ENCODE measurements at places on chromosomes 4 and X. TPM values are rescaled to one million over a fixed set of nuclear protein-coding genes. Genes with fewer than 3 reads are reported as not detected.

CYTL1 gene
- total RNA-seq, result not detected

NR3C2 gene
- total RNA-seq, result 46.0 TPM

MGAT4D gene
- not detected for total RNA-seq

POLN gene
- total RNA-seq, result 4.4 TPM

SFRP2 gene
- total RNA-seq, result not detected

ZDHHC15 gene
- total RNA-seq, result 0.47 TPM

RTL9 gene
- total RNA-seq, result not detected

IQCM gene
- not detected for total RNA-seq

H2AZ1 gene
- 157 TPM for total RNA-seq

TCEAL5 gene
- total RNA-seq, result not detected

ETDB gene
- not detected for total RNA-seq

- H3K36me3 ChIP-seq, result no peaks in the 10 kb centered on the region
- H3K27me3 ChIP-seq, result no peaks in the 10 kb centered on the region
- H3K4me3 ChIP-seq, result no peak overlapping the region
These were observed 40.9 kb upstream of the MSX1 start for GRCh38 chr4:4818415-4819212.

DNA sequence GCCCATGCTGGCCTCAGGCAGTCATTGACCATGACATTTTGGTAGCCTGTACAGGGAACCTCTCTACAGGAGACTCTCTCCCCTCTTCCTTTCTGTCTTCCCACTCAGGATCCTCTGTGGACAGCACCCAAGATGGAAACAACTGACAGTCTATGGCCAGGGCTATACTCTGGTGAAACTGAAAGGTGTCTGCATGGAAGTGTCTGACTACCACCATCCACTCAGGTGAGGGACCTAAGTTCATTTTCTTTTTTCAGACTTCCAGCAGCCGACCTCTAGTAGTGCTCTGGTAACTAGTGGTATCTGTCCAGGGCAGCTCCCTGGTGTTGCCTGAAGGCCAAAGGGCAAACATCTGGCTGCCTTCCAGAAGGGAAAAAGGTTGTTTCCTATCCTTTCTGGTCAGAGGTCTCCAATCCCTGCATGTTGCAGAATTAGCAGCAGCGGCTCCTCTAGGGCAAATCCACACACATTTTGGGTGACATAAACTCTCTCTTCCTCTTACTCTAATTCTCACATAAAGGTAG lies 804.5 kb downstream of the C4orf33 start:
- H3K36me3 ChIP-seq, result no peaks in the 10 kb centered on the region
- H3K4me3 ChIP-seq, result no peak overlapping the region
- H3K27ac ChIP-seq, result no peak overlapping the region
- H3K4me1 ChIP-seq, result no peaks in the 10 kb centered on the region
- no peak for DNase-seq

GRCh38 chr4:40378619-40379018 lies 43.5 kb downstream of the CHRNA9 start:
- H3K27me3 ChIP-seq, result no peaks in the 10 kb centered on the region
- H3K27ac ChIP-seq, result no peak overlapping the region
- no peaks in the 10 kb centered on the region for H3K36me3 ChIP-seq
- no peaks in the 10 kb centered on the region for H3K4me1 ChIP-seq
- no peak overlapping the region for H3K4me3 ChIP-seq

- H3K36me3 ChIP-seq, result peaks cover 59% of the 10 kb centered on the region
- DNase-seq, result no peak
- H3K4me3 ChIP-seq, result no peak overlapping the region
- H3K4me1 ChIP-seq, result no peaks in the 10 kb centered on the region
- no peak overlapping the region for H3K27ac ChIP-seq
These were observed 67.0 kb downstream of the TNIP2 start for GRCh38 chr4:2689114-2689513.

- no peaks in the 10 kb centered on the region for H3K36me3 ChIP-seq
- no peak overlapping the region for H3K4me3 ChIP-seq
- DNase-seq, result no peak
- H3K4me1 ChIP-seq, result no peaks in the 10 kb centered on the region
- no peaks in the 10 kb centered on the region for H3K27me3 ChIP-seq
- no peak overlapping the region for H3K27ac ChIP-seq
These were observed 46.7 kb upstream of the BTC start for GRCh38 chr4:74840936-74841509.

DNA sequence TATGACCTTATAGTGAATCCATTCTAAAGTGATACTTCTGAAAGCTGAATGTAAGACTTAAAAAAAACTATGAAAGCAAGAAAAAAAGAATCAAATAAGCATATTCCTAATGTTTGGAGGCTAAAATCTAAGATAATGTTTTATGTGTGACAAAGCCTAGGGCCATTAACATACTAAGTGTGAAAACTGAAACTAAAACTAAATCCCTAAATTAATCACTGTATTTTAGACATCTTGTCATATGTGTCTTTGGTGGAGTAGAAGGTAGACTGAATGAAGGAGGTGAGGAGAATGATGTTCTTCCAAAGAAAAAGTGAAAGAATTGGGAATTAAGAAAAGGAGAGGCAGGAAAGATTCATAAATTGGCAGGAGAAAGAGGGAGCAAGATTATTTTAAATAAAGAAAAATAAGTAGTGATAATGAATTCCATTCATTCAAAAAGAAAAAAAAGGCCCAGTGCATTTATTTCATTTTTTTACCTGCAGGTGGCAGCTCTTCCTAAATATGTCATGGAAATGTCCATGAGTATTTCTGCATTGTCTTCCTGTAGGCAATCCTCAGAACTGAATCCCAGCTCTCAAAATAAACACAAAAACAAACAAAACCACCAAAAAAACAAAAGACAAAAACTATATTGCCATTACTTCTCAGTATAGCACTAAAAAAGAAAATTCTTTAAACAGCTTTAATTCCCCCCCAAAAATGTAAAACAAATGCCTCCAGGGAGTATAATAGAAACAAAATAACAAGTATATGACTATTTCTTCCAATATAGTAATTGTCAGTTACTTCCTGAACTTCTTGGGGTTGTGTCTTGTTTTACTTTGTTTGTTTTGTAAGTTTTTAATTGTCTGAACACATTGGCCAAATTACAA lies 17.0 kb upstream of the AP1AR start:
- peak; percentile 20 for DNase-seq
- H3K4me1 ChIP-seq, result no peaks in the 10 kb centered on the region
- no peak overlapping the region for H3K27ac ChIP-seq
- no peaks in the 10 kb centered on the region for H3K36me3 ChIP-seq

DNA sequence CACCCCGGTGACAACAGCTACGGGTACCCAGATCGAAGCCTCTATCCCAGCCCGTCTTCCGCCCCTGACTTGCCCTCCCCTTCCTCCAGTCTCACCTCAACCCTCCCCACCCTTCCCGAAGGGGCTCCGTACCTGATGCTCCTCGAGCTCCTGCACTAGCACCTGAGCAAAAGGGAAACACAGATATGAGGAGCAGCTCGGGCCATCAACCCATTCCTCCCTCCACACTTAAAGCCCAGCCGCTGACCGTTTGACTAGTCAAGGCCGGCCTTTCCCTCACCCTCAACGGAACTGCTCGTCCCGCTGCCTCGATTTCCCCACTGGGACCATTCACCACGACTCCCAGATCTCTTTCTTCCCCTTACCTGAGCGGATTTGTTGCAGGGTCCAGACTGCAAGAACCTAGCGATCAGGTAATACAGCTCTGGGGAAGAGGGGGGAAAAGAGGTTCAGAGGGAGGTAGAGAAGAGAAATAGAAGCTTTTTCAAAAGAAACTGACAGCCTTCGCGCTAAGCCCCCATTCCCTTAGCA lies 731 bp downstream of the BRWD3 start:
- peak overlapping the region; percentile 88 for H3K27ac ChIP-seq
- peak; percentile 36 for DNase-seq
- peak overlapping the region; percentile 73 for H3K4me3 ChIP-seq
- no peaks in the 10 kb centered on the region for H3K27me3 ChIP-seq
- H3K4me1 ChIP-seq, result peaks cover 40% of the 10 kb centered on the region

GRCh38 chr4:182248295-182248694 lies 5.1 kb downstream of the TENM3 start:
- DNase-seq, result no peak
- H3K4me3 ChIP-seq, result no peak overlapping the region
- no peak overlapping the region for H3K27ac ChIP-seq
- no peaks in the 10 kb centered on the region for H3K4me1 ChIP-seq

DNA sequence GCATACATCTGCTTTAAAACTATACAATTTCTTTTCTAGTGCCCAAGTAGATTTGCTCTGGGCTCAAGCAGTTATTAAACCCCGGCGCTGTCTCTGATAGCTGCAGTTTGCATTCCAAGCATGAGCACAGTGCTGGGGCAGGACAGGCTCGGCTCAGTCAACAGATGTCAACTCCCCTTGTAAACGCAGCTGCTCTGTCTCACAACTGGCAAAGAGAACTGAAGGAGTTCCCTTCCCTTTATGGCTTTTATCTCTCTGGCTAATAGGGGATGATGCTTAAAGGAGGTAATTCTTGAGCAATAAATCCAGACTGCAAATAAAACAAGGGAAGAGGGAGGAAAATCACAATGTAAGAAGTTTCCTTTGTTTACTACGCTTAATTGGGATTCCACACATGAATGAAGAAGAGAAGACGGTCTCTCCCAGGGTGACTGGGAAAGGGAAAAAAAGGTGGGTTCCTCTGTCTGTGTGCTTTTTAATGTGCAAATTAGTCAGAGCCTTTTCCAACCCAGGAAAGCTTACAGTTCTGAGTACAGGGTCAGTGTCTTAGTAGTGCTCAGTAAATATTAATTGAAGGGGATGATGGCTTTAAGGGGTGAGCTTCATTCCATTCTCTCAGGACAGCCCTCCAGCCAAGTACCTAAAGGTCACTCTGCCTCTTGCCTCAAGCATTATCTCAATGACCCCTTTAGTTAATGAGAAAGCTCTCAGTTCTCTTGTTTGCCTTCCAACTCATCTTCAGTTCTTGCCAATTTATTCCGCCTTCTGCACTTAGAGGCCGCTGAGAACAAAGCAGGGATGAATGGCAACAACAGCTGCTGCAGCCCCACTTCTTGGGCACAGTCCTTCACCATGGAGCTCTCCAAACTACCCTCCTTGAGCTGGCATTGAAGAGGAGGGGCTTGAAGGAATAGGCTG lies 155.7 kb upstream of the JADE1 start:
- no peak overlapping the region for H3K4me3 ChIP-seq
- DNase-seq, result no peak
- H3K27me3 ChIP-seq, result no peaks in the 10 kb centered on the region
- no peaks in the 10 kb centered on the region for H3K36me3 ChIP-seq
- no peak overlapping the region for H3K27ac ChIP-seq
- no peaks in the 10 kb centered on the region for H3K4me1 ChIP-seq

DNA sequence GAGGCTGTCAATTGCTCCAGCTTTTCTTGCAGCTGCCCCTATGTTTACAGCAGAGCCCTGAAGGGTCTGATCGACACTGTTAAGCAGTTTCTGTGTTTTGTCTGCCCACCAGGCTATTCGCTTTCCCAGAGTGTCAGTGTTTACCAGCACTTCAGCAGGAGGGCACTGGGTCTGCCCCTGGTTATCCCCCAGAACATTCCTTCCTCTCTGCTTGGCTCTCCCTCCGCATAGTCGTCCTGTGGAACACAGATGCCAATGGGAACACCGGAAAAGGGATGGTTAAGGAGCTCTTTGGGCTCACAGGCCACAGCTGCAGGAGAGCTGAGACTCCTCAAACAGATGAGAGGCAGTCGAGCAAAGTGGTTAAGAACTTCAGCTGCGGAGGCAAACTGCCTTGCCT lies 71.3 kb upstream of the FBXW7 start:
- H3K27ac ChIP-seq, result no peak overlapping the region
- no peaks in the 10 kb centered on the region for H3K36me3 ChIP-seq
- no peak for DNase-seq
- H3K27me3 ChIP-seq, result no peaks in the 10 kb centered on the region
- peaks cover 15% of the 10 kb centered on the region for H3K4me1 ChIP-seq

GRCh38 chr4:68498413-68499007 lies 51.2 kb downstream of the TMPRSS11E start:
- DNase-seq, result peak; percentile 49
- no peaks in the 10 kb centered on the region for H3K4me1 ChIP-seq
- no peak overlapping the region for H3K27ac ChIP-seq
- H3K4me3 ChIP-seq, result no peak overlapping the region
- no peaks in the 10 kb centered on the region for H3K27me3 ChIP-seq

- no peaks in the 10 kb centered on the region for H3K36me3 ChIP-seq
- no peaks in the 10 kb centered on the region for H3K4me1 ChIP-seq
- H3K4me3 ChIP-seq, result no peak overlapping the region
- no peak for DNase-seq
These were observed 164.3 kb downstream of the GABRB1 start for GRCh38 chr4:47195706-47196105.

DNA sequence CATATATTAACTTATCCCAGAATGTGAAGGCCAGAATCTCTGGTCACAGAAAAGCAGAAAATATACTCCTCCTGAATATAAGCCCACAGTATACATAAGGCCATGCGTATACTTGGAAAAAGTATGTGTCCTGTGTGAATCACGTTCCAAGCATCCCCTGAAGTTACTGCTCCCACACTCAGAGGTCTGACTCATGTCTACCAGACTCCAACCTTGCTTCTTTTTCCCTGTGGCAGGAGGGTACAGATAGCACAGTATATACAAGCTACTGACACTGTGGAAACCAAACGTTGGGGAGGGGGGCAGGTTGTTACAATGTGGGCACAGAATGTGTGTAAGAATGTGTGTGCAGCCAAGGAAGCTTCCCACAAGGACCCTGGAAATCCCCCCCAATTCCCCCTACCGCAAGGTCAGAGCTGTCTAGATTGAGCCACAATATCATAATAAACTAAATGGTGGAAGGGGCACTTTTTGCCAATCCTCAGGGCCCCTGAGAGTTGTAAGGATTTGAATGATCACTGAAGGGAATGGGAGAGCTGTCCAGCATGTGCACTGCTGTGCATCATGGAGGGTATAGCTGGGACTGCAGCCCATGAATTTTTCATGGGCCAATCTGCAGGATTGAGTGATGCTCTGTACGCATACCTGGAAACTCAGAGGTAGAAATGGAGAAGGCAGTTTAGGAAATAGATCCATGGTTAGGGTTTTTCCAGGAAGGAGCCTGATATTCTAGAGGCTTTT lies 7.4 kb upstream of the RELL1 start:
- no peaks in the 10 kb centered on the region for H3K4me1 ChIP-seq
- H3K27me3 ChIP-seq, result no peaks in the 10 kb centered on the region
- no peaks in the 10 kb centered on the region for H3K36me3 ChIP-seq
- no peak overlapping the region for H3K27ac ChIP-seq
- no peak overlapping the region for H3K4me3 ChIP-seq

DNA sequence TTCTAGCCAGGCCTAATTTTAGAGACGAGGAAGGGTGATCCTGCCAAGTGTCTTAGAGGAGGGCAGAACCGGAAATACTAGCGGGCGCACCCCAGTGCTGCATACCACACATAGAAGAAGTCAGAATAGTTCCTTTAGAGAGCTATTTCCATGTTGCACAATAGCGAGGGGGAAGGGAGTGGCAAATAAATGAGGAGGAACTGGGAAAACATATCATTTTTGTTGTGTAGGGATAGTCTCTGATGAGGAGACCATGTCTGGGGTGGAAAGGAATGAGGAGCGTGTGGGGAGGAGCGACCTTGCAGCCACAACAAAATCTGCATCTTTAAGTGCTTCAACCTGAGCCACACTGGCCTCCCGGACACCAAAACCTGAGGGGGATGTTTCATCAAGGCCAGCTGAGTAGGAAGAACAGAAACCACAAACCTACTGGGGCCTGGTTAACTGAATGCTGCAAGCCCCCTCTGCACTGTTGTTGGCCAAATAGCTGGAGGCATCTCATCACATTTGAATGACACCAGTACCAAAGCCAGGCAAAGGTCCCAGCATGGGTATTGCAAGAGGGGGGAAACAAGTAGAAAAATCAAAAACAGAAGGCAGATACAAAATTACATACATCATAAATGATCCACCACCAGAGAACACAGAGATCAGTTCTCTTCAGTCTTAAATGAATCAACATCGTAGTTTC lies 26.7 kb upstream of the C1QTNF7 start:
- no peak overlapping the region for H3K27ac ChIP-seq
- no peak overlapping the region for H3K4me3 ChIP-seq
- no peaks in the 10 kb centered on the region for H3K27me3 ChIP-seq

Data from CD4-positive, alpha-beta memory T cell (primary cell).